Occipital lobe (tissue), 3 donors: ENCODE measurements at places on chromosomes 6 and 20.

GRCh38 chr20:52817511-52817910 lies 154.6 kb upstream of the TSHZ2 start:
- no peak for DNase-seq

GRCh38 chr6:159125951-159126352 lies 43.2 kb upstream of the FNDC1 start:
- DNase-seq = peak; percentile 87

DNA sequence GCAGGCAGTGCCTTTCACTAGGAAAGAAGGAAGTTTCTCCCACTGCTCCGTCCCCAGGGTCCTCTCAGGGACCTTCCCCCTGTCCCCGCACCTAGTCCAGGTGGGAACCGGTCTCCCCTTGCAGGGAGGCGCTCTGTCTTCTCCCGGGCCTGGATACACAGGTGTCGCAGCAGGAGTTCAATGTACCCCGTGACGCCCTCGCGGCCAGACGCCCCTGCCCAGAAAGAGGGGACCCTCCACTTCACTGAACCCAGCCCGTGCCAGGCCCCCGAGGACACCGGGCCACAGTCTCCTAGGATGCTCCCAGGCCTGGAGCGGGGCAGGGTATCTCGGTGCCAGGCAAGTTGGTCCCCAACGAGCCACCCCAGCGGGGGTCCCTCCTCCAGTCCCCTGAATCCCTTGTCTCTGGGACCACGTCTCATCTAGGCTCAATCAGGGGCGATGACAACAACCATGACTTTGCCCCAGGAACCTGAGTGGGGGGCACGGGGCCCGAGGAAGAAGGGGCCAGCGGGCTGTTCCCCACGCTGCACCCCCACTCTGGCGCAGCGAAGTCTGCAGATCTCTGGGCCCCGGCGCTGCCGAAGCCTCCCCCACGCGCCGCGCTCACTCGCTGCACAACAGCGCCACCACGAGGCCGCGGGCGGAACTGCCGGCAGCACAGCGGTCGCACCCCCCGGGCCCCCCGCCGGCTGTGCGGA lies 103.0 kb downstream of the EDN3 start:
- no peak for DNase-seq

DNA sequence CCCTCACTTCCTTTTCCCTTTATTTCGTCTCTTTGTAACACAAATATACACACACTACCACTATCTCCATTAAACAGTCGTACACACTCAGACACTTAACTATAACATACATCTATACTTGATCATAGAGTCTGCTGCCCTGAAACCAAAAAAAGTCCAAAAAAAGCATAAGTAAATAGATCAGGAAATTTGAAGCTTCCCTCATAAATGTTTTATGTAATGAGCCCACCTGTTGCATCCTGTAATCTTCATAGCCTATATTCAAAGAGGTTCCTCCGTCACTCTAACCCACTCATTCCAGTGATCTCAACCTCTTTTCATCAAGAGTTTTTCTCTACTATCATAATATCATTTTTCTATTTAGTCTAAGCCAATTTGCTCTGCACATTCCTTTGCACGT lies 6.9 kb upstream of the OR12D2 start:
- no peak for DNase-seq

GRCh38 chr20:32513031-32513866 lies 71.9 kb downstream of the NOL4L start:
- no peak for DNase-seq

DNA sequence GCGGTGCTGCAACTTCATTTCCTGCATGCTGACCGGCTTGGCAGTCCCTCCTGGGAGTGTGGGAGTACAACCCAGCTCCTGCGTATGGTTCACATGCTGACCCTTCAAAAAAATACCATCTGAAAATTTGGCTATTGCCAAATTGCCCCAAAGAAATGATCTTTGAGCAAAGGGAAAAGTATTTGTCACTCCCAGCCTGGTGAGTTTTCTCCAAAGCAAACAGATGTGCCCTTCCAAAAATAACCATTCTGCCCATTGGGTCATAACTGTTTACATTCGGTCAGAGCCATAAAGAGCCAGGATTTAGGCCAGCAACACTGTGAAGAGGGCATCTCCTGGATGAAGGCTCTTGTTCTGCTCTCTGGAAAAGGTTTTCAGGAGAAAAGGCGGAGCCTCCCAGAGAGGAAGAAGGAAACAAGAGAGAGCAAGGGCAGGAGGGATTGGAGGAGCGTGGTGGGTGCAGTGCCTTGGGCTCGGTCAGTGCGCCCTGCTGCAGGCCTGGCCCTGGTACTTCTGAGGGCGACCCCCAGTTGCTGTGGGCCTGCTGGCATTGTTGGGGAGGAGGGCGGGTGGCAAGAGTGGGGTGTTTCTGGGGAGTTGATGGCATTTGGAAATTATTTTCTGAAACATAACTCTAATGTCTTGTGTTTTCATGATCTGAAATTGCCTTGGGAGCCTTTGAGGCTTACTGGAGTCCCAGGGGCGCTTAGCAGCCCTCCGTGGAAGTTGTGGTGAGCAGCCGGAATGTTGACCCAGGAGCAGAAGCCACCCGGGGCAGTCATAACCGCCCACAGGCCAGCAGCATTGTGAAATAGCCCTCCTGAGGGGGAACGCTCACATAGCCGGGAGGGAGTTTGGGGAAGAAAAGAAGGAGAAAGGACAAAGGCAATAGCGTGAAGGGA lies 248.4 kb downstream of the MYLK4 start:
- no peak for DNase-seq

- DNase-seq = no peak
Observed at GRCh38 chr6:77624515-77624914, 28.3 kb upstream of the MEI4 start.

GRCh38 chr6:25232479-25232878 lies 46.7 kb upstream of the CARMIL1 start:
- DNase-seq = peak; percentile 8

DNA sequence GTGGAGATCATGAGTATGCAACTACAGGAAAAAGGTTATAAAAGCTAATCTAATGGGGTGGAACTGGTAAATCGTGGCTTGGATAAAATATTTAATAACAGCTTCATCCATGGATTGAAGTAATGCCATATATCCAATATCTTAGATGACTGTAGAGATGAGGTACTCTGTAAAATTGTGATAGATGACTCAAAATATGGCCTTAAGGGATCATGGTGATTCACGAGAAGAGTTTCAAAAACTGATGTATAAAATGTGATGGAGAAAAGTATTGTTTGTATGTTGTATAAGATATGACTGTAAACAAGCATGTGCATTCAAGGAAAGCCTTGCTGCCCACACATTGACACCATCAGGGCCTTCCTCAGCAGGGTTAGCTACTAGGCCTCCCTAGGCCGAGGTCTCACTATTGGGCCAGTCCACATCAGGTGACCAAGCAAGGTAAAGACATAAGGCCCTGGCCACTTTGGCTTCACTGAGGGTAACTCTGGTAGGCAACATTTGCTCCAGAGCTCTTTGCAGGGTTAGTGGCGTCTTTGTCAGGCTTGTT lies 17.7 kb upstream of the CCN6 start:
- DNase-seq = no peak

- DNase-seq = no peak
Observed at GRCh38 chr20:9306521-9306920, 207.9 kb upstream of the LAMP5 start.

- DNase-seq = no peak
Observed at GRCh38 chr6:55290736-55291135, 36.5 kb upstream of the GFRAL start.

DNA sequence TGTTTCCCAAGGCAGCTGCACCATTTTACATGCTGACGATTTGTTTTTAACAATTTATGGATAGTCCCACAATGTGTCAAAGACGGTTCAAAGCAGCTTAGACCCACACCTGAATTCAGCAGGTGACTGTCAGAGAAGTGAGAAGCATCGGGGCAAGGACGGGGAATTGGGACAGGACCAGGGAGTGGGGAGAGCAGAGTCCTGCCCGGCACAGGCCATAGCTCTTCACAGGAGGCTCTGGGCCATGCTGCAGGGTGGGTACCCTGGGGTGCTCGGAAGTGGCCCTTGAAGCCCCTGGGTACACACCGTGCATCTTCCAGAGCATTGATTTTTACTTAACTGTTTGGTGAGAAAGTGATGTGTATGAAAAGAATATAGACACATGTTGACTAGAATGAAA lies 33.2 kb upstream of the PHACTR3 start:
- no peak for DNase-seq

DNA sequence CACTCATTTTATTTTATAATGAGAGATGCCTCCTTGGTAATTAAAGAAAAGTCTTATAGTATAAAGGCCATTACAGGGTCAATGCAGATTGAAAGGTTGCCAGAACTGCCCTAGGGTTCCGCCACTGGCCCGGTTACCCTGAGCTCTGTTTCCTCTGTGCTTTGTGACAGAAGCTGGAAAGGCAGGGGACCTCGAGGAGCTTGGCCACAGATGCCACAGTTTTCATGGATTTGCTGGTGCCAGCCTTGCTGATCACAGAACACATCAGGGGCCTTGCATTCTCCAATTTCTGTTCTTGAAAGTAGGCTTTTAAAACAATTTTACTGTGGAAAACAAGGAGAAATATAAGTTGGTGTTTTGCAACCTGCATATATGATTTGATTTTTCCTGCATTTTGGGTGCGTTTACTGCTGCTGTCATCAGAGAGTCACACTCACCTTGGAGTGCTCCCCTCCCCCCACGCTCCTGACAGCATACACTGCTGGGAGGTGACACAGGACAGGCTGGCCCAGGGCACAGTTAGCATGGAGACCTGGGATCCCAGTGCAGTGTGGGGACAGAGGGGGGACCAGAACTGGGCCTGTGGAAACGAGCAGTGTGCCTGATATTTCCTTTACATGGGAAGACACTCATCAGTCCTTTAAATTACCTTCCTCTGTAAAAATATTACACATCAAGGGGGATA lies 142.8 kb downstream of the CFAP61 start:
- DNase-seq = no peak

GRCh38 chr20:34850969-34851368 lies 21.7 kb downstream of the GGT7 start:
- no peak for DNase-seq

DNA sequence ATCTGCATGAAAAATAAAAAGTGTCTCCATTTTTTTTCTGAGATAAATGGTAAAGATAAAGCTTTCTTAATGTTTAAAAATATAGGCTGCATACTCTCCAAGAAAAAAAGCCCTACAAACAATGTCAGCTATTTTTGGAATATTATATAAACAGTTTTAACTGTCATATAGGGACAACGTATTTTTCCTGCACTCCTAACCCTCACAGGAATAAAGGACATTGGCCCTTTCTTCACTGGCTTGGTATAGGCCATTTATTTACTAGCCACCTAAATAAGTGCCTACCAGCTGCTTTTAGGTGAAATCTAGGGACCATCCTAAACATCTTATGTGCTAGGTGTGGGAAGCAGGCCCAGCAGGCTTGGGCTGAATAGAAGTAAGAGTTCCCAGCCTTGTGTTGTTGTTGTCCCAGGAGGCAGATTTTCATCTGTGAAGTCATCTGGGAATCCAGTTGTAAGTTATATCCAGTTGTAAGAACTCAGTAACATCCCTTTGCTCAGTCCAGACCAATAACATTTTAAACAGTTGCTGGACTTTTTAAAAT lies 21.3 kb downstream of the FOXO3 start:
- DNase-seq = no peak

DNA sequence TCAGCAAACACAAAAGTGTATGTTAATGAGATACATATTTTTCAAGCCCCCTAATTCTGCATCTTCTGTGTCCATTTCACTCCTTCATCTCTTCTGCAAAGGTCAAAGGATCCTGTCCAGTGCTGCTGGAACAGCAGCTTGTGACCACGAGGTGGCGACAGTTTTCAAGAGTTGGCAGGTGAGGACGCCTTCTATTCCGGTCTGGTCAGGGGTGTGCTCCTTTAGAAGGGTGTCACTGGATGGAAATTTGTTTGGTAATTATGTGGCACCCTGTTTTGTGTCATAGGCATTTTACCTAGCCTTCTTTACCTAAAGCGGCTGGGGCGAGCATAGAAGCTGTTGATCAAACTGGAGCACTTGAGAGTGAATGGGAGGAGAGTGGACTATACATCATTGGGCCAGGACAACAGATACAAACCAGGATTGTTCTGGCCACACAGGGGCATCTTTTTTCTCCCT lies 32.9 kb upstream of the ERVFRD-1 start:
- DNase-seq = peak; percentile 58

- no peak for DNase-seq
Observed at GRCh38 chr6:150686566-150686965, 86.9 kb downstream of the PLEKHG1 start.

GRCh38 chr6:86789779-86790411 lies 147.4 kb upstream of the HTR1E start:
- no peak for DNase-seq

- peak; percentile 77 for DNase-seq
Observed at GRCh38 chr20:51456511-51457509, 85.7 kb downstream of the NFATC2 start.

GRCh38 chr20:14193443-14193842 lies 144.0 kb downstream of the FLRT3 start:
- DNase-seq = no peak

- no peak for DNase-seq
Observed at GRCh38 chr20:50982363-50982762, 23.7 kb downstream of the MOCS3 start.

GRCh38 chr20:31603822-31604566 lies 1.1 kb upstream of the ID1 start:
- peak; percentile 86 for DNase-seq

DNA sequence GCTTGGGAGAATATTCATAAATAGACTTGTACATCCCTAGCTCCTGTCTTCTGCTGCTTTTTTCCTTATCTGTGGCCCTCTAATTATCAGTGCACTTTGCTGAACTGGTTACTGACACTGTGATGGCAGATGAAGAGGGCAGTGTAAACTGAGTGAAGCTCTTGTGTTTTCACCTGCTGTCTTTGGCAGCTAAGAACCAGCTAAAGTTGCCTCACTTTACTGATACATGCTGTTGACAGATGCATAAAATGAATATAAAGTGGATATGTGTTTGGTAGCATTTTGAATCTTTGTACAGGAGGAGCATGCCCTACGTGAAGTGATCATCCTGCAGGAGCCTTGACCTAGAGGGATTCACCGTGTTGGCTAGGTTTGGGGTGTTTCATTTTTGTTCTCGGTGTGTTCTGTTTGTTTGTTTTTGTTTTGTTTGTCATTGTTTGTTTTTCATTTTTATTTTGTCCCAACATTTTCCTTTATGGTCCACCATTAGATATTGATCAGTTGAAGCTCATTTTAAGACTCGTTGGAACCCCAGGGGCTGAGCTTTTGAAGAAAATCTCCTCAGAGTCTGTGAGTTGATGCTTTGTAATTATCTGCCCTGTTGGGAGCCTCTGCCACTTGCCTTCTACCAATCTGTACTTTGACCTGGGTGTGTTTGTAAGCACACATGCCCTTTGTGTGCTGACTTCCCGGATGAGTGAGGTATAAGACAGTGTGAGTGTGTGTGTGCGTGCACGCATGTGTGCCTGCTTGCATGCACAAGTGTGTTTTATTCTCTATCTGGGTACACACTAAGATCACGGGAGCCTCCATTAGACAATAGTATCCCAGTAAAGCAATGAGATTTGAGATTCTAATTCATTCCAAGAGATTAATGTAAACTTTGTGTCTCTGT lies 34.6 kb upstream of the MAPK13 start:
- DNase-seq = no peak

DNA sequence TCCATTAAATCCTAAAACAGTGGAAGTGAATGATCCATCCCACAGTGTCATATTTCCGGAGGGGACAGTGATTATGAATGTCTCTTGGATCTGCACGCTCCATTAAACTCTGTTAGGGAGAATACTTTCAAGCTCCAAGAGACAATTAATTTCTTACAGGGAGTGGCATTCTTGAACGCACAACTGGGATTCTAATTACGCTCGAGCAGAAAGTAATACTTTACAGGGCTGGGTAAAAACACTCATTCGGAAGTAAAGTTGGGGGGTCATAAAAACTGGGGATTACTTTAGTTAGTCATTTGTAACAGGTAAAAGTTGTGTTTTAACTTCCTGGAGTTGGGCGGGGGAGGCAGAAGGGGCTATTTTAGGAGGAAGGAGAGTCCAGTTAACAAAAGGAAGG lies 151.8 kb downstream of the ZFP64 start:
- DNase-seq = no peak
